ENCODE measurements at places on chromosomes 7 and 10.

DNA sequence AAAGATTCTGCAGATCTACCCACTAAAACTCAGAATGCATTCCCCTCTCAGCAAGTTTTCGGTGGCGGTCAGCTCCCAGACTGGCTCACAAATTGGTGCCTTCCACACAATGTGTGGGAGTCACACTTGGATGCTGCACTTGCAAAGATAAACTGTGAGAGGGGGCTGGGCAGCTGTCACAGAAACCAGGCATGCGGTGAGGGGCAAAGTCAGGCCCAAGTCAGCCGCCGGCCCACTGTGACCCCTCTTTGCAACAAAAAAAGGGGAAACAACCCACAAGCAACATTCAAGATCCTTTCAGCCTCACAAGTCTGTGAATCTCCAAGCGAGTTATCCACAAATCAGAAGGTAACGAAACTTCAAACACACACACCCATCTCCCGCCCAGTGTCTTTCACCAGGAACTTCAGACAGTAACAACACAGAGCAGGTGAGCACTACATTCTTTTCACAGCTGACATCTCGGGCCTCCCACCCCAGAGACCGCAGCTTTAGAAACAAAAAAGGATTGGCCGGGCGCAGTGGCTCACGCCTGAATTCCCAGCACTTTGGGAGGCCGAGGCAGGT is 32.0 kb downstream of the SNX8 start:
- no peak for DNase-seq

DNA sequence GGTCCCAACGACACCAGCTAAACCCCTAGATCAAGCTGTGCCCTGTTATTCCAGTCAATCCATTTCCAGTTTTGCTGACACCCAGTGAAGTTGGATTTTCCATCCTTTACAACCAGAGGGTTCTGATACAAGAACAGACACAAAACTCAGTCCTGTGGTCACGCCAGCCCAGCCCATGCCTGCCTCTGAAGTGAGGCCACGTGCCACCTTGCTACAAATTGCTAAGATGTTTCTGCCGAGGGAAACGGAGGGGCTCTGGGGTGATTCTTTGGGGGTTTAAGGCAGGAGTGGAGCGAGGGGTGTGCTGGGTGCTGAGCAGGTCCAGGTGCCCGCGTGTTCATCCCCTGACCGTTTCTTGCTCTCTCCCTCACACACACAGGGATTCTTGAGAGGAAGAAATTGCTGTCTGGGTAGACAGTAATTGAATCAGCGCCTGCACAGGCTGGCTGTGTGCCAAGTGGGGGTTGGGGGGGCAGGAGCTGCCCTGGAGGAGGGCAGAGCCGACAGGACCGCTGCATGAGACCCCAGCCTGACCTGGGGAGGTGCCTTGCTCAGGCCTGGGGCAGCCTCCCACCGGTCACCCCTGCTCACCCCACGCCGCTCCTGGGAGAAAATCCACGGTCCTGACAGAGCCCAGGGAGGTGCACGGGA is 38.1 kb downstream of the ADAP1 start:
- no peak for DNase-seq

GRCh38 chr10:98416606-98417388 is 1.8 kb upstream of the PYROXD2 start:
- no peak for DNase-seq

- DNase-seq = no peak
These were observed 76.3 kb upstream of the GSDME start for GRCh38 chr7:24833549-24833948.

DNA sequence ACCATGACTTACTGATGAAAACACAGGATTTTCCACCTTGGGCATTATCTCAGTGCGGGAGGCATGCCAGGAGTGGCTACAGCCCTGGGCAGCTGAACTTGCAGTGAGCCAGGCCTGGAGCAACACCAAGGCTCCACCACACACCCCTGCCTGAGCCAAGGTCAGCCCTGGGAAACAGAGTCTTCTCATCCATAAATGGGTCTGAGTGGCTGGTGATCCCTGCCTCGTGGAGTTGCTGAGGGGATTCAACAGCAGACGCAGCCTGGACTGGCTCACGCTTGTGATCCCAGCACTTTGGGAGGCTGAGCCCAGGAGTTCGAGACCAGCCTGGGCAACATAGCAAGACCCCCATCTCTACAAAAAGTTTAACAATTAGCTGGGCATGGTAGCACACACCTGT is 32.2 kb downstream of the SPOCK2 start:
- no peak for DNase-seq

DNA sequence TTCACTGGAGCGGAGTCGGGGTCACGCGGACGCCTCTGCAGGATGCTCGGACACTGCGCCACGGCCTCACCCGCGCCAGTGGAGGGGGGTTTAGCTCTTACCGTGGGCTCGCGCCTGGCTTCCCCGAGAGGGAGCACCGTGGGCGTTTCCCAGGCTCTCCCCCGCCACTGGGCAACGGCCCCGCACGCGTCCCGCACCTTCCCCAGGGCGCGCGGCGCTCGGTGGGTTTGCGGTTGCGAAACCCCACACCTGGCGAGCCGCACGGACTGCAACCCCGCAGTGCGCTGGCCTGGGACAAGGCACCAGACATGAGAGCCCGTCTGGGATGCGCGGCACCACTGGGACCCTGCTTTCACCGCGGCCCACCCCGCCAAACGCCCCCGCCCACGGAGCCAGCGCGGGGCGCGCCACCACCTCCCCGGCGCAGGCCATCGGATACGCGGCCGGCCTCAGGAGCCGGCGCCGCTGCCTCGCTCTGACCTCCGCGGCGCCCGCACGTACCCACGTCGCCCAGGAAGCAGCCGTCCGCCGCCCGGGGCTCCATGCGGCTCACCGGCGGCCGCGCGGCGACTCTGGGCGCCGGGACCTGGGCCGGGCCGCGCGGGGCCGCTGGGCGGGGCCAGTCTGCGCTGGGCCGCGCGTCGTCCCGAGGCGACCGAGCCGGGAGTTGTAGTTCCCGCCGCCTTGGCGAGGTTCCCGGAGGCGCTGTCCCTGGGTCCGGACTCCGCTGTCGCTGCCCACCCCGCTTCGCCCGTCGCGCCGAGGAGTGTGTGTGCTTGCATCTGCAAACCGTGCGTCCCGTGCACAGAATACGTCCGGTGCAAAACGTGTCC is at the start of gene ASB13:
Gene ASB13, minus strand, starts transcription at position 588 of the 833 bp plus-strand sequence. Its CDS starts 44 bp downstream, at position 544.
- peak; percentile 58 for DNase-seq
